Lower leg skin (tissue), 4 donors: ENCODE measurements at places on chromosomes 7 and 10.
A peak's percentile ranks its signal among the peaks of the same experiment; 100 is the strongest.

- no peak for DNase-seq
Observed at GRCh38 chr7:20240080-20240926, 23.1 kb upstream of the MACC1 start.

GRCh38 chr10:75021379-75022249, 89.8 kb upstream of the SAMD8 start:
- no peak for DNase-seq

DNA sequence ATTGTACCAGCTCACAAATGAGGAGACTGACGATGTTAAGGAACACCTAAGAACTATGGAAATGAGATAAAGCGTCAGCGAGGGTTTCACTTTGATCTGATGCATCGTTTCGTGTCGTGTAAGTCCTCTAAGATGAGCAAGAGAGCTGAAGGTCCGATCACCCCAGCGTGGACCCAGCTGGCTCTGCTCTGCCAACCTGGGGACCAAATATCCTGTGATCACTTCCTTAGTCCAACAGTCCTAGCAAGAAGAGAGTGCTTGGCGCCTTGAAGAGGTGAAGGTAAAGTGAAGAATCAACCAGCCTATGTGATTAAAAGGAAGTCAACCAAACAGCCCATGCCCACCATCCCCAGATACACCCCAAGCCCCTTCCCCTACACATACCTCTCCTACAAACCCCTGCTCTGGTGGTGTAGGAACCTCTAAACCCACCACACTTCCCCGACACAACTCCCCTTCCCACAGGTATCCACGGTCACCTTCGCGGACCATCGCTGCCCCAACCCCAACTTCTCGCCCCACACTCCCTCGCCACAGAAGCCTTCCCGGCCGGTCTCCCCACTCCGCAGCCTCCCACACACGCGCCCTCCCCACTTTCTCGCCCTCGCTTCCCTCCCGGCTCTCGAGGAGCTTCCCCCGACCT, 722 bp downstream of the UPF2 start:
- no peak for DNase-seq

GRCh38 chr10:9140373-9140772, 1085.9 kb downstream of the GATA3 start:
- no peak for DNase-seq

DNA sequence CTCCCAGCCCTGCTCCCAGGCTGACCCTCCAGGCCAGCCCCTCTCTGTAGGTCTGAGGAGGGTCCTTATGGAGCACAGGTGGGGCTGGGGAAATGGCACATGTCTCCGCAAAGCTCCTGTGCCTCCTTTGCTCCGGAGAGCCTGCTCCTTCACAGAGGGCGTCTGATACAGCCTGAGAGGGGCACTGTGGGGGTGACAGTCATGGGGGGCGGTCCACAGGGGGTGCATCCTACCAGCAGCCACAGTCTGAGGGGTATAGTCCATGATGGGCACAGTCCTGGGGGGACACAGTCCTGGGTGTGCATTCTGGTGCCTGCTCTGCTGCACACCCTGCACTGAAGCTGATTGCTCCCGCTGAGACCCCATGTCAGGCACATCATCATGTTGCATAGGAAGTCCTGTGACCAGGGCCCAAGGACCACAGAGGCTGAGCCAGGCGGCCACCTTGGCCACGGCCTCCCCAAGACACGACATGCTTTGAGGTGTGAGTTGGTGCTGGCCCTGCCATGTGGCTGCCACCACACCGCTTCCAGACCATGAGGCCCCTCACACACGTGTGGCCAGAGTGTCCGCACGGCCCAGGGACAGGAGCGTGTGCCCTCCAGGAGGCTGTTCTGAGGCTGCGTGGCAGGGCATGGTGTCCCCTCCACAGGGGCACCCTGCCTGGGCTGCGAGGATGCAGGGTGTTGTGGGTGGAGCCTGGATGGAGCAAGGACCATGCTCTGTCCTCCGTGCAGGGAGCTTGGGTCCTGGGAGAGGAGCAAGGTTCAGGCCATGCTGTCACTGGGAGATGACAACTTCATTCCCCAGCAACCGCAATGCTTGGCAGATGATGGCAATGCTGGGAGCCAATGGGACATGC, 59.2 kb downstream of the PWWP2B start:
- DNase-seq: no peak

DNA sequence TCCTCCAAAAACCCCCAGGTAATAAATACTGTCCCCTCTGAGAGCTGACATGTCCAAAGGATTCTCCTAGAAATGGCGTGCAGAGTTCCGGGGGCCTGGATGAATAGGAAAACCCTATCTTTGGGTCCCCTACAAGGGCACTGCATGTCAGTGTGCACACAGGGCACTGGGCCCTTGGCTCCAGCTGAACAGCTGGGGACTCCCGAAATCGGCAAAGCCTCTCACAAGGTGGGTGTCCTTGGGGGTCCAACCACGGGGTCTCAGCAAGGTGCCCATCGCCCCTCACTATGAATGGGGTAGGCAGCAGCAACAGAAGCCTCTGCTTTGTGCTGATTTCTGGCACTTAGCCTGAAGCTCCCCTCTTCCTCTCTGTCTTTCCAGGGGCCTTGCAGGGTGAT, 46.1 kb downstream of the SLIT1 start:
- DNase-seq: no peak

DNA sequence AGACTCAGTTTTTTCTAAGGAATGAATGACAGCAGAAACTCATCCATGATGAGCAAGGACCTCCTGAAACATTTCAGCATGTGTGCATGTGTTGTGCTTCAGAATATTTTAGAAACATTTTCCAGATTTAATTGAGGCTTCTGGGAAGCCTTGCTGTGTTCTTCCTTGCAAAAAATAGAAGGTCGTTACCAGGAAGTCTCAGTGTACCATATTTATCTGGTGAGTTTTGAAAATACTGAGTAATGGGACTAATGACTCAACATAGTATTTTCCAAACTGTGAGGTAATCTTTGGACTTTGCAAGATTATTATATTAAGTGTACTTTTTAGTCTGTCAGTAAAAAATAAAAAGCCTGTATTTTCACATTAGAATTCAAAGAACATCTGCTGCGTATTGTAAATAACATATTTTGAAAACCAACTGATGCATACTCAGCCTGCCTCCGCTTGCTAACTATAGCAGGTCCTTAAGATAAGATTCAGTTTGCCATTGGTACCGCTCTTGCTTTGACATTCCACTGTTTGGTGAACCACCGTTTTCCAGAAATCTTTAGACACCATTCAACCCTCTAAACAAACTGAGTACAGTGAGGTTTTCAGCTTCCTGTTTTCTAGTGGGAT, 739.6 kb upstream of the GALNT17 start:
- DNase-seq: no peak

GRCh38 chr7:2108501-2109250, 124.1 kb downstream of the MAD1L1 start:
- DNase-seq: no peak

DNA sequence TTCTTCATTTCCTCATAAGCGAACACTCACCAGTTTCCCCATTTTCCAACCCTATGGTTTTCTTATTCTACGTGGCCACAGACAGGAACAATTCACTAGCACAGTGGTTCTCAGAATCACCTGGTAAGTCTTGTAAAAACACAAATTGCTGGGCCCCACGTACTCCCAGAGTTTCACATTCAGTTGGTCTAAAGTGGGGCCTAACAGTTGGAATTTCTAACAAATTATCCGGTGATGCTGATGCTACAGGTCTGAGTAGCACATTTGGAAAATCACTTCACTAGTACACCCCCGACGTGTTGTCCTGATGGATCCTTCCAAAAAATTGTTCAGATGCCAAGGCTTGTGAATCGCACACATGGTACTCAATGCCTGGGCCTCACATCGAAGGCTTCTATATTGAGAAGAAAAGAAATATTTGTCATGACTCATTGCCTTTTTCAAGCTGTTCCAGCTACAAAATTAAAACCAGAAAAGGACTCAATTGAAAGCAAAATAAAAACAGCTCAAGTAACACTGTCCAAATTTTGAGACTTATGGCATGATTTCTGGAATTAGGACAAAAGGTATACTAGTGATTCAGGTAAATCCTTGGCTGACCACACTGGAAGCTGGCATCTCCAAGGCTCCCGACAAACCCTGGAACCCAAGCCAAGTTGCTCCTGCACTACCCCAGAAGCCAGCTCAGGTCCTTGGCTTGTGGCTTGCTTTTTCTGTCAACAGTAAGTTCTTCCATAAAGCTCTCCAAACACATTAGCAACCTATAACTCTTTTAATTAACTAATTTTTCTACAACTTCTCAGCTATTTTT, 12.9 kb upstream of the VIM start:
- no peak for DNase-seq

GRCh38 chr10:121414366-121415062, 183.7 kb downstream of the FGFR2 start:
- DNase-seq: peak; percentile 3
